ENCODE measurements at places on chromosomes 2 and 18.

DNA sequence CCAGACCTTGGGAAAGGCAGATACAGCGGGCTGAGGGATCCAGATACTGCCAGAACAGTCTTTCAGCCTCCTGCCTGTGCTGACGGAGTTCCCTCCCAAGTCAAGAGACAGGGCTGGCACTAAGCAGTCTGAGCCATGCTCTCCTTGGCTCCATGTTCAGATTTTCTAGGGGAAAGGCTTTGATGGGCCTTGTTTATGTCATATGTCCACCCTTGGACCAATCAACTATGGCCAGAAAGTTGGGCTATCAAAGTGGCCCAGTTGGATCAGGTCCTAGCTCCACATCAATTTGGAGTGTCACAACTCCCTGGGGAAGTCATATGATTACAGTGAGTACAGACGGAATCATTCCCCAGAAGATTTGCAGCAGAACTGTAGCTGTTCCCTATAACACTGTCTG is 152.0 kb downstream of the GREB1L start:
- no peak for DNase-seq

- no peak for DNase-seq
Measured at GRCh38 chr2:112547333-112547732, 5.1 kb downstream of the POLR1B start.

DNA sequence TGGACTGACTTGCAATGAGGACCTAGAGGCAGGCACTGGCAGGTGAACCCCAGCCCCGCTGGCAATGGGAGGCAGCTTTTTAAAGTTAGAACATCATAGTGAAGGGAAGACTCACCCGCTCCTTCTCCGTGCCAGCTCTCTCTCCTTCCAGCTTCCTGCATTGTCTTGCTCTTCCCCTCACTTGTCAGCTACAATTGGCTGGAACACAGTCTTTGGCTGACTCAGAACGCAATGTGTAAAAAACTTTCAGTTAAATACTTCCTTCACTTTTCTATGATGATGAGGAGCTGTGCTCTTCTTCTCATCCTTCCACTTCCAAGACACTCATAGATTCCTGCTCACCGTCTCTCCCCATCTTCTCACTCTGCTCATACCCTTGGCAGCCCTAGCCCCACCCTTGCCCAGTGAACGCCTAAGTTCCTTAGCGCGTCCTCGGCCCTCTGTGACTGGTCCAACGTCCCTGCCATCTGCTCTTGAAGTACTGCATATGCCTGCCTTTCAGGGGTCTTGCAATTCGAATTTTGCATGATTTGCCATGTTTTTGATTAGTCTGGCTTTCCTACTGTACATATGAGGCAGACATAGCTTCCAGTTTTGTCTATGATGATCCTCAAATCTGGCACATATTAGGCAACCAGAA is 118.0 kb upstream of the TMEM200C start:
- no peak for DNase-seq

DNA sequence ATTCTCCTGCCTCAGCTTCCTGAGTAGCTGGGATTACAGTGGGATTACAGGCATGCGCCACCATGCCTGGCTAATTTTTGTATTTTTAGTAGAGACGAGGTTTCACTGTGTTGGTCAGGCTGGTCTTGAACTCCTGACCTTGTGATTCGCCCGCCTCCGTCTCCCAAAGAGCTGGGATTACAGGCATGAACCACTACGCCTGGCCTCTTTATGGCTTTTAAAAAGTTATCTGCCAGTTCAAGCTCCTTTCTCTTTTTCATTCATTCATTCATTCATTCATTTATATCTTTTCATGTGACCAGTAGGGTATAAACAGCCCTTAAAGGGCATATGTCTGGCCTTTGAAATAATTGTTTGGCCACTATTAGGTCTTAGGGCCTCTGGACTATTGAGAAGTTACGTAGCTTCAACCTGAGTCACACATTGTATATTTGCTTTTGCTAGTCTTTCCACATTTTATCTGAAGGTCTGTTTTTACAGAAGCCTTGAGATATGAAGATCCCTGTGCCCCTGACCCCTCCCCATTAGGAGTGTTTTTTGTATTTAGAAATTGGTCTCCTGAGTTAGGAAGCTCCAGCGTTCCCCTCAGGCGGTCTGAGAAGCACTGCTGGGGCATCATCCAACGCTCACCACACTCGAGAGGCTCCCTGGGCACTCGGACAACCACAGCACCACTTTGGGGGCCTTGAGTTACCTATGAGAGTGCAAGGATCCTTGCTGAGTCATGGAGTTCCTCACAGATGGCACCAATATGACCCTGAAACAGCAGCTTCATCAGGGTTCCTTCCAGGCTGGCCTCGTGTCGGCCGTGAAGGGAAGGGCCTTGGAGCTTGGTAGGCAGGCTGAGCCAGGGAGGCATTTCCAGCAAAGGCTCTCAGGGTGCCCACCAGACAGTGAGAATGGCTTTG is 21.8 kb downstream of the FZD5 start:
- DNase-seq, result no peak

DNA sequence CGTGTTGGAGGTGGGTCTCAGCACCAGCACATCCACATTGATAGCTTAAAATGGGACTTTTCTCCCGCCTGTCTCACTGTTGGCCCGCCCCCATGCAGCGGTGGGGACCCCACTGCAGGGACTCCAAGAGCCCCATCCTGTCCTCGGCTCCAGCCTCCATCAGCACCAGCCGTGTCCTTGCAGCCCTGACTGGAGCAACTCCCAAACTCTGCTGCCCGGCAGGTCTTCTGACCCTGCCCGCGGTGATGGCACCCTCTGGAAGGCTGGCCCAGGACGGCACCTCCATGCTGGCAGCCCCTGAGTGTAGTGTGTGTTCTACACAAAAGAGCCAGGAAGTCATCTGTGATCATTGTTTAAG is 41.6 kb upstream of the KCNG2 start:
- no peak for DNase-seq

DNA sequence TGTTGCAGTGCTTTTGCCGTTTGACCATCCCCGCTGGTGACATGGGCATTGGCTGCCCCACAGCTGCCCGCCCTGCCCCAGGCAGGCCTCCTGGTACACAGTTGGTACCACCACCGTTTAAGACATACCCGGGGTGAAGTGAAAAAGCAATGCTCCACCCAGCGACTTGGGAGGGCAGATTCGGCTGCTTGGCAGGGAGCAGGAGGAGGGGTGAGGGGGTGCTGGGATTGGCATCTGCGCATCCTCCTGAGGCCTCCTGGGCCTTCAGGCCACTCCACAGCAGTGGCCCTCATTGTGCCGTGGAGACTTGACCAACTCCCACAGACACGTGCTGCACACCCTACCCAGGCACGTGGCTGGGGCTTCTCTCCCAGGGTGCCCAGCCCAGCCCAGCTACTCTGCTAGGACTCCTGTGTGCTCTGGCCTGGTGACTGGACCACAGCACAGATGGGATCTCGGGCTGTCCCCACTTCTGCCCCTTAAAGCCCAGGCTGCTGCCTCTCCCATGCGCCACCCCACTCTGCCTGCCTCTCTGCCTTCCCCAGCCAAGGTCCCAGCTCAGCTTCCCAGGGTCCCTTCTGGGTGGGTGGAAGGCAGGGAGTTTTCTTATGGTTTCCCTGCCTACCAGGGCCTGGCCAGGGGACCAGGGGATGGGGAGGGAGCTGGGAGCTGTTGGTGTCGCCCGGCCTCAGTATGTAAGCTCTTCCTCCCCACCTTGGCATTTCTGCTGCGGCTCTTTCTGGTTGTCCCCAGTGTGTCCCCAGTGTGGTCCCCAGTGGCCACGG is 157.0 kb upstream of the HS6ST1 start:
- no peak for DNase-seq

- no peak for DNase-seq
Measured at GRCh38 chr18:7918701-7919100, 351.6 kb downstream of the PTPRM start.

- DNase-seq, result no peak
Measured at GRCh38 chr18:49094979-49095632, 144.3 kb upstream of the SMAD7 start.

DNA sequence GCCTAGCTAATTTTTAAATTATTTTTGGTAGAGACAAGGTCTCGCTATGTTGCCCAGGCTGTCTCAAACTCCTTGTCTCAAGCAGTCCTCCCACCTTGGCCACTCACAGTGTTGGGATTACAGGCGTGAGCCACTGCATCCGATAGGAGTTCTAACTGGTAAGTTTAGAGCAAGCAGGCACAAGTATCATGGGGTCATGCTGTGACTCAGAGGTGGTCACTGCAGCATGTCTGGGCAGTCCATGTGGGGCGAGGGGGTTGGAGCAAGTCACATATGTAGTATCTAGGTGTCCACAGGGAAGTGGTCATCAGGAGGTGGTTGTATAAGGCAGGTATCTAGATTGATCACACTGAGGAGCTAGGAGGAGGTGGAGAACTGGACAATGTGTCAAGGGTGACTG is 22.7 kb upstream of the STARD7 start:
- no peak for DNase-seq

Measured in stimulated activated CD8-positive, alpha-beta memory T cell treated with anti-CD3 and anti-CD28 coated beads, Interleukin-15, amount 100 ng/mL, for 24 hours (primary cell).